H1 (cell line): ENCODE measurements at places on chromosomes 12 and 14. TPM values are rescaled to one million over a fixed set of nuclear protein-coding genes. Genes with fewer than 3 reads are reported as not detected.

DNA sequence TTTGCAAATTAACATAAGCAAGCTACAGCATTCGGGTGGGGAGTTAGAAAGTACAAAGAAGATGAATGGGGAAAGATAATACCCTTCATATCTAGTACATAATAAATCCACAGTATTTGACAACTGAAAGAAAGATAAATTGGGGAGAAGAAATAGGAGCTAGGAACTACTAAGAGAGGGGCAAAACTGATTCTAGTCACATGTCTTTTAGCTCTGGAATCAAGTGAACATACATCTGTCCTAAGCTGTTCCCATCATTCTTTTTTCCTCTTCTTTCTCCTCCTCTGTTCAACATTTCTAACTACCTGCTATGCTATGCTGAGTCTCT lies 15.3 kb upstream of the APOF start:
- no peaks in the 10 kb centered on the region for H3K4me1 ChIP-seq
- H3K4me3 ChIP-seq: no peak overlapping the region
- H3K27me3 ChIP-seq: no peaks in the 10 kb centered on the region
- no peaks in the 10 kb centered on the region for H3K36me3 ChIP-seq
- H3K27ac ChIP-seq: no peak overlapping the region

- no peak for DNase-seq
- H3K4me1 ChIP-seq: peaks cover 7% of the 10 kb centered on the region
- H3K4me3 ChIP-seq: no peak overlapping the region
- no peak overlapping the region for H3K27ac ChIP-seq
Observed at GRCh38 chr12:45257185-45257930, 41.5 kb downstream of the ANO6 start.

GRCh38 chr12:89135976-89136634 lies 216.2 kb downstream of the DUSP6 start:
- H3K27ac ChIP-seq: no peak overlapping the region
- H3K27me3 ChIP-seq: no peaks in the 10 kb centered on the region
- no peaks in the 10 kb centered on the region for H3K36me3 ChIP-seq

DNA sequence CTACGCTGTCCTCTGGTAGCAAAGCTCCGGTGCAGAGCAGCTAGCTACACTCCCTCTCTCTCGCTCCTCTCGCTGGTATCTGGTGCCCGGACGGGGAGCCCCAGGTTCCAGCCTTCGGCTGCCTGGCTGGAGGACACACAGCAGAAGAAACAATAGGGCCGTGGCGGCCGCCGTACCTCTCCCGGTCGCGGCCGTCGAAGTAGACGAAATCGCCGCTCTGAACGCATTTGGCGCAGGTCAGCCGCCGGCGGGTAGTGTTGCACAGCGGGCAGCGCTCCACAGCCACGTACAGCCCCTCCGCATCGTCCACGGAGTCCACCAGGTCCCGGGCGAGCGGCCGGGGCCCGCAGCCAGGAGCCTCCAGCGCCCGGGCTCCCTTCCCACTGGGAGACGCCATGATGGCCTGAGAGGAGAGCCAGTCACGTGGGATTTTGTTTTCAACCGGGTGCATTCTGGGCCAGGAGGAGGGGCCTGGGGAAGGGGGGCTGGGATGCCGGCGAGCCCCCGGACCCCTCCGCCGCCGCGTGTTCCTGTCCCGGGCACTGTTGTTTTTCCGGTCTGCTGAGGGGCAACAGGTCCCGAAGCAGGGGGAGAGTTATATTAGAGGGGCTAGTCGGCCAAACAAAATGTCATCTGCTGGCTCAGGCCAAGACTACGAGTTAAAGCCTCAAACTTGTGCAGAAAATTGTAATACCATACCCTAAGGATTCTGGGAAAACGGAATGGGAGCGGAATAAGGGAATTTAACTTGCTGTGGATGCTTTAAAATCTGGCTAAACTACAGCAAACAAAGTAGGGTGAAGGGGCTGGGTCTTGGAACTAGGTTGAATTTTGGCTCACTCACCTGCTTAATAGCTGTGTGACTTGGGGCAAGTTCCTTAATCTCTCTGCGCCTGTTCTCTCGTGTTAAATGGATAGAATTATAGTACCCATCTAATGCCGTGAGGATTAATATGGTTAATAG lies at the start of gene ATG14:
TSS of gene ATG14 (minus strand) at position 405 of the 964 bp plus-strand sequence. CDS start at position 397, 8 bp downstream.
- no peaks in the 10 kb centered on the region for H3K27me3 ChIP-seq
- peak within 1 kb of the TSS; percentile 94 for H3K4me3 ChIP-seq
- peak; percentile 88 for DNase-seq
- no peaks in the 10 kb centered on the region for H3K36me3 ChIP-seq
- no peaks in the 10 kb centered on the region for H3K4me1 ChIP-seq
- peak within 1 kb of the TSS; percentile 57; the same call in 1 of the 2 replicates for H3K27ac ChIP-seq

DNA sequence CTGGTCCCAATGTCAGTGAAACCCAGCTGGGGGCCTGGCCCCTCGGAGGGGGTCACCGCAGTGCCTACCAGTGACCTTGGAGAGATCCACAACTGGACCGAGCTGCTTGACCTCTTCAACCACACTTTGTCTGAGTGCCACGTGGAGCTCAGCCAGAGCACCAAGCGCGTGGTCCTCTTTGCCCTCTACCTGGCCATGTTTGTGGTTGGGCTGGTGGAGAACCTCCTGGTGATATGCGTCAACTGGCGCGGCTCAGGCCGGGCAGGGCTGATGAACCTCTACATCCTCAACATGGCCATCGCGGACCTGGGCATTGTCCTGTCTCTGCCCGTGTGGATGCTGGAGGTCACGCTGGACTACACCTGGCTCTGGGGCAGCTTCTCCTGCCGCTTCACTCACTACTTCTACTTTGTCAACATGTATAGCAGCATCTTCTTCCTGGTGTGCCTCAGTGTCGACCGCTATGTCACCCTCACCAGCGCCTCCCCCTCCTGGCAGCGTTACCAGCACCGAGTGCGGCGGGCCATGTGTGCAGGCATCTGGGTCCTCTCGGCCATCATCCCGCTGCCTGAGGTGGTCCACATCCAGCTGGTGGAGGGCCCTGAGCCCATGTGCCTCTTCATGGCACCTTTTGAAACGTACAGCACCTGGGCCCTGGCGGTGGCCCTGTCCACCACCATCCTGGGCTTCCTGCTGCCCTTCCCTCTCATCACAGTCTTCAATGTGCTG lies 11.0 kb downstream of the ZBTB39 start:
- DNase-seq: peak; percentile 41
- no peaks in the 10 kb centered on the region for H3K4me1 ChIP-seq
- H3K36me3 ChIP-seq: peaks cover 3% of the 10 kb centered on the region
- no peaks in the 10 kb centered on the region for H3K27me3 ChIP-seq
- no peak overlapping the region for H3K27ac ChIP-seq

GRCh38 chr12:68306564-68306963 lies 25.6 kb downstream of the MDM1 start:
- no peaks in the 10 kb centered on the region for H3K4me1 ChIP-seq
- H3K27me3 ChIP-seq: no peaks in the 10 kb centered on the region
- peaks cover 5% of the 10 kb centered on the region; the same call in 1 of the 2 replicates for H3K36me3 ChIP-seq

GRCh38 chr12:106985479-106985878 lies 1.5 kb downstream of the MTERF2 start:
- DNase-seq: no peak
- H3K27me3 ChIP-seq: no peaks in the 10 kb centered on the region
- H3K27ac ChIP-seq: no peak overlapping the region
- H3K36me3 ChIP-seq: no peaks in the 10 kb centered on the region; the same call in 1 of the 2 replicates

GRCh38 chr12:54413284-54414190 lies 5.5 kb downstream of the ITGA5 start:
- peaks cover 6% of the 10 kb centered on the region; the same call in 1 of the 2 replicates for H3K27me3 ChIP-seq
- no peak for DNase-seq
- peaks cover 2% of the 10 kb centered on the region; the same call in 1 of the 2 replicates for H3K4me1 ChIP-seq
- no peak overlapping the region for H3K4me3 ChIP-seq

DNA sequence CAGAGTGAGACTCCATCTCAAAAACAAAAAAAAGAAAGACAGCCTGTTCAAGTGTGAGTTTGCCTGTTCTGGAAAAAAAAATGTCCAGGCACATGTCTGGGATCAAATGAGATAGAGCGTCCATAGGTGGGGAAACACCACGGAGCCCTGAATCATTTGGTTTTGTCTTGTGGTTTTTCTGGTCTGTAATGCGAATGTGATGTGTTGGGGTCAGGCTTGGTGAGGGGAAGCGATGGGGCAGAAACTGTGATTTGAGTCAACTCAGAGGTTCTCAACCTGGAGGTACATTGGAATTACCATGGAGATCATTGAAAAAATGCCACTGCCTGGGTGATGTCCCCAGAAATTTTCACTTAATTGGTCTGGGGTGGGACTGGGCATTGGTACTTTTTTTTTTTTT lies 183.9 kb upstream of the PWP1 start:
- no peak for DNase-seq
- H3K4me1 ChIP-seq: no peaks in the 10 kb centered on the region
- no peaks in the 10 kb centered on the region for H3K27me3 ChIP-seq
- no peak overlapping the region for H3K27ac ChIP-seq
- H3K4me3 ChIP-seq: no peak overlapping the region

- H3K27me3 ChIP-seq: no peaks in the 10 kb centered on the region
- H3K27ac ChIP-seq: no peak overlapping the region
- no peak overlapping the region for H3K4me3 ChIP-seq
- peaks cover 2% of the 10 kb centered on the region for H3K4me1 ChIP-seq
- H3K36me3 ChIP-seq: no peaks in the 10 kb centered on the region
Observed at GRCh38 chr12:47216150-47216677, 136.5 kb upstream of the AMIGO2 start.

- H3K4me3 ChIP-seq: no peak overlapping the region
- no peaks in the 10 kb centered on the region for H3K27me3 ChIP-seq
- DNase-seq: no peak
- no peak overlapping the region; the same call in 1 of the 2 replicates for H3K27ac ChIP-seq
- H3K36me3 ChIP-seq: no peaks in the 10 kb centered on the region
Observed at GRCh38 chr12:62914443-62915203, 20.3 kb downstream of the PPM1H start.

GRCh38 chr12:104718304-104718929 lies 239.7 kb downstream of the SLC41A2 start:
- H3K27me3 ChIP-seq: no peaks in the 10 kb centered on the region
- no peaks in the 10 kb centered on the region for H3K36me3 ChIP-seq
- DNase-seq: no peak
- peaks cover 11% of the 10 kb centered on the region for H3K4me1 ChIP-seq
- no peak overlapping the region for H3K27ac ChIP-seq

GRCh38 chr14:102138961-102139285 lies 774 bp upstream of the WDR20 start:
- H3K4me1 ChIP-seq: no peaks in the 10 kb centered on the region; the same call in 1 of the 2 replicates
- 0 out of 2 replicates have a peak, but pooled peaks cover 8% of the 10 kb centered on the region for H3K36me3 ChIP-seq
- H3K27me3 ChIP-seq: no peaks in the 10 kb centered on the region
- H3K27ac ChIP-seq: peak overlapping the region; percentile 79
- DNase-seq: no peak
- peak overlapping the region; percentile 84 for H3K4me3 ChIP-seq

GRCh38 chr12:96986883-96987523 lies 79.9 kb downstream of the NEDD1 start:
- no peak for DNase-seq
- no peaks in the 10 kb centered on the region for H3K36me3 ChIP-seq
- no peaks in the 10 kb centered on the region for H3K27me3 ChIP-seq
- H3K4me3 ChIP-seq: no peak overlapping the region
- no peaks in the 10 kb centered on the region for H3K4me1 ChIP-seq

DNA sequence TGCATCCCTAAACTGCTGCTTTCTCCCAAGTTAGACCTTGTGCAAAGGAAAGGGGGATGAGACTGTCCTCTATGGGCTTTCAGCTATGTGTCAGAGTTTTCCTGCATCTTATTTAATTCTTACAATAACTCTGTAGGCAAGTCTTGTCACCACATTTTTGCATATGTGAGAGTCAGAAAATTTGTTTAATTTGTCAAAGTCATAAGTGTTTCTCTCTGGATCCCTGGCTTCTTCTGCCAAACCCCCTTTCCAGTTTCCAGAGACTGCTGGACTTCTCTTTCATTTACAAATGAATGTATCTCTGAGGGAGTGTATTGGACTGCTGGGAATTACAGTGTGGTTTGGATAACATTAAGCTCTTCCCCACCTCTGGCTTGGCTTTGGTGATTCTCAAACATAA lies 877.6 kb upstream of the SEL1L start:
- no peak overlapping the region for H3K4me3 ChIP-seq
- no peak for DNase-seq
- no peaks in the 10 kb centered on the region for H3K36me3 ChIP-seq
- H3K27ac ChIP-seq: no peak overlapping the region

DNA sequence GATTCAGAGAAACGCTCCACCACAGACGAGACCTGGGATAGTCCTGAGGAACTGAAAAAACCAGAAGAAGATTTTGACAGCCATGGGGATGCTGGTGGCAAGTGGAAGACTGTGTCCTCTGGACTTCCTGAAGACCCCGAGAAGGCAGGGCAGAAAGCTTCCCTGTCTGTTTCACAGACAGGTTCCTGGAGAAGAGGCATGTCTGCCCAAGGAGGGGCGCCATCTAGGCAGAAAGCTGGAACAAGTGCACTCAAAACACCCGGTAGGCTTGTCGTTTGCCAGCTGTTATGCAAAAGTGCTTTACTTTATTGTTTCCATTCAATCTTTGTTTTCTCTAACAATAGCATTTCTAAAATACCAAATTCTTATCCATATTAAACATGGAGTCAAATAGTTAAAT lies 287.3 kb downstream of the NAV3 start:
- peak; percentile 17 for DNase-seq
- H3K27me3 ChIP-seq: no peaks in the 10 kb centered on the region
- H3K4me1 ChIP-seq: no peaks in the 10 kb centered on the region
- no peak overlapping the region for H3K27ac ChIP-seq
- no peaks in the 10 kb centered on the region for H3K36me3 ChIP-seq

DNA sequence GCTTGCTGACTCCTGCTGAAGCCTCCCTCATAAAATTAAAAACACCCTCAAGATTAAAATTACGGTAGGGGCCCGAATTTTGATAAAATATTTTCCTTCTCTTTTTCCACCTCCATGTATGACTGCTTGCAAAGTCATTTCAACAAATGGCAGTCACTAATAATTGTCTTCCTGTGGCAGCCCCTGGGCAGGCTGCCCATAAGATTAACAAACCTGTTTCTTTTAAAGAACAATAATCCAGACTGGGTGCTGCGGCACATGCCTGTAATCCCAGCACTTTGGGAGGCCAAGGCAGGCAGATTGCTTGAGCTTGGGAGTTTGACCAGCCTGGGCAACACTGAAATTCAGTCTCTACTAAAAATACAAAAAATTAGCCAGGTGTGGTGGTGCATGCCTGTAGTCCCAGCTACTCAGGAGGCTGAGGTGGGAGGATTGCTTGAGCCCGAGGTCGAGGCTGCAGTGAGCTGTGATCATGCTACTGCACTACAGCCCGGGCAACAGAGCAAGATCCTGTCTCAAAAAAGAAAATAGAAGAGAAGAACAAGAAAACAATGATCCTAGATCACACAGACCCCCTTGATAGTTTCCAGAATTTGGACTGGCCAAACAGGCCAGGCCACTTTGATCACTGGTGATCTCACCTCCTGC lies 8.7 kb downstream of the SAV1 start:
- H3K4me3 ChIP-seq: no peak overlapping the region
- no peaks in the 10 kb centered on the region for H3K4me1 ChIP-seq
- DNase-seq: no peak
- H3K27ac ChIP-seq: no peak overlapping the region

Gene TSPAN9
- total RNA-seq: 26.1 and 29.1 TPM in 2 replicates

Gene OTUB2
- total RNA-seq: 4.1 and 4.2 TPM in 2 replicates

Gene ERBB3
- total RNA-seq: 49.2 and 52.4 TPM in 2 replicates

Gene RNASE1
- 2.2 and 3.0 TPM in 2 replicates for total RNA-seq

Gene C14orf132
- total RNA-seq: 32.0 and 32.5 TPM in 2 replicates

Gene PITPNM2
- 2.3 and 3.4 TPM in 2 replicates for total RNA-seq

Gene KLRD1
- 0.06 TPM in 1 of 2 replicates, not detected in the other for total RNA-seq

Gene AMN
- 0.99 and 1.5 TPM in 2 replicates for total RNA-seq

Gene LGR5
- 0.15 and 0.19 TPM in 2 replicates for total RNA-seq

Gene GMFB
- total RNA-seq: 75.9 and 77.3 TPM in 2 replicates

Gene CIROP
- not detected in 2 replicates for total RNA-seq

Gene OR6C2
- not detected in 2 replicates for total RNA-seq

Gene BTBD7
- total RNA-seq: 46.1 and 48.6 TPM in 2 replicates

Gene NTS
- 32.6 and 36.6 TPM in 2 replicates for total RNA-seq

Gene TGM1
- 2.0 and 2.2 TPM in 2 replicates for total RNA-seq

Gene CLEC4C
- 0.76 TPM in 1 of 2 replicates, not detected in the other for total RNA-seq

Gene TAMALIN
- total RNA-seq: 4.1 and 4.9 TPM in 2 replicates
